ENCODE measurements at places on chromosomes 16 and 17.

- DNase-seq, result no peak
Observed at GRCh38 chr17:78789663-78790181, 7.6 kb upstream of the CYTH1 start.

DNA sequence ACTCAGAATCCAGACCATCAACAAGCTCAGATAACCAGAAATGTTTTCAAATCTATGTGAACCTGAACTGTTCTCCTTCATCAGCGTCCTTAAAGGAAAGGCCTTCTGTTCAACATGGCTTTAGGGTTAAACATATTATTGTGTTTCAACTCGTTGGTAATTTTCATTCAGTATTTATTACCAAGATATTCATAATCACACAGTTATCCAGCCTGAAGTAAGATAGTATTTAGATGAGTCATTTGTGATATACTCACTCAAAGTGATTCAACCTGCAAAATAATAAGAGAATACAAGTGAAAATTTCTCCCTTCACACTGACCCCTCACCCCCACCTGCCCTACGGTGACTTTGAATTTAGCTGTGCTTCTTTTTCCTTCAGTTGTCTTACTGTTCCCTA, 3.0 kb downstream of the CYLD start:
- DNase-seq, result no peak

- DNase-seq, result no peak
Observed at GRCh38 chr17:7429722-7430121, 1.1 kb downstream of the SPEM3 start.

- no peak for DNase-seq
Observed at GRCh38 chr17:69592692-69593350, 178.3 kb downstream of the MAP2K6 start.

Data from retina (tissue), 1 donor.